PC-3 (cell line): ENCODE measurements at places on chromosomes 1 and 21. TPM values are rescaled to one million over a fixed set of nuclear protein-coding genes. Genes with fewer than 3 reads are reported as not detected.

MROH9 gene
- not detected in 2 replicates for total RNA-seq

GJA8 gene
- not detected in 2 replicates for total RNA-seq

VANGL2 gene
- total RNA-seq: 0.06 and 0.44 TPM in 2 replicates

TMEM240 gene
- total RNA-seq: 0.87 and 2.0 TPM in 2 replicates

S100A2 gene
- 358 and 373 TPM in 2 replicates for total RNA-seq

EFCAB14 gene
- 45.7 and 52.3 TPM in 2 replicates for total RNA-seq

HTR6 gene
- total RNA-seq: not detected in 2 replicates

CYYR1 gene
- not detected in 2 replicates for total RNA-seq

FCRL6 gene
- not detected in 2 replicates for total RNA-seq

PBX1 gene
- total RNA-seq: 8.4 and 9.8 TPM in 2 replicates

TMEM59 gene
- 71.5 and 133 TPM in 2 replicates for total RNA-seq

JAM2 gene
- not detected in 2 replicates for total RNA-seq

F13B gene
- not detected in 2 replicates for total RNA-seq

GRCh38 chr1:92470216-92470615 lies 16.5 kb downstream of the GFI1 start:
- DNase-seq: no peak

DNA sequence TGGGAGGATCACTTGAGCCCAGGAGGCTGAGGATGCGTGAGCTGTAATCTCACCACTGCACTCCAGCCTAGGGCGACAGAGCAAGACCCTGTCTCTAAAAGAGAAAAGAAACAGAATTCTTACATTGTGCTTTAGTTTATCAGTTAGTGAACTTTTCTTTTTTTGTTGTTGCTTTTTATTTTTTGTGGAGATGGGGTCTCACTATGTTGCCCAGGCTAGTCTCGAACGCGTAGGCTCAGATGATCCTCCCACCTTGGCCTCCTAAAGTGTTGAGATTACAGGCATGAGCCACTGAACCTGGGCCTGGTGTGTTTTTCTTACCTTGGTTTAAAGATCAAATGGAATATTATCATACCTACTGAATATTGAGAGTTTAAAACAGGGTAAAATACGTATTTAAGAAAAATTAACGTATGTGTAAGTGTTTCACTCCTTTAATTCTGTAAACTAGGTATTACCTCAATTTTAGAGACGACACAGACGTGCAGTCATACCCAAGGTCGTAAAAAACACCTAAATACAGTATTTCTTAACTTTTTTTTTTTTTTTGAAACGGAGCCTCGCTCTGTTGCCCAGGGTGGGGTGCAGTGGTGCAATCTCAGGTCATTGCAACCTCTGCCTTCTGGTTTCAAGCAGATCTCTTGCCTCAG lies 39.6 kb downstream of the KIF1B start:
- DNase-seq: no peak

DNA sequence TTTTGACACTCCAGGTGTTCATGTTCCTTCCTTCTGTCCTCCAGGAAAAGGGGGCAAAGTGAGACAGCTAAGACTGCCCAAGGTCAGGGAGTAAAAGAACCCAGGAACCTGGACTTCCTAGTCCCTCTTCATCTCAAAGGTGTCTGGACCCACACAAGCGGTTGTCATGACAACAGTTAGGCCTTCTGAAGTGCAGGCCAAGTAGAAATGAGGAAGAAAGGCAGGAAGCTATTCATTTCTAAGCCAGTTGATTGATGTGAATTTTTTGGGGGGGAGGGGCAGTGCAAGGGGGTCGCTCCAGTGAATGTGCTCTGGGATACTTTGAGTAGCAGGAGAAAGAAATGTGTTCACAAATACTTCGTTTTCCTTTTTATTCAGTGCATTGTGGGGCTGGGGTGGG lies 114.3 kb downstream of the NAV1 start:
- no peak for DNase-seq

GRCh38 chr1:15341634-15342407 lies 67.9 kb upstream of the EFHD2 start:
- DNase-seq: peak; percentile 75

DNA sequence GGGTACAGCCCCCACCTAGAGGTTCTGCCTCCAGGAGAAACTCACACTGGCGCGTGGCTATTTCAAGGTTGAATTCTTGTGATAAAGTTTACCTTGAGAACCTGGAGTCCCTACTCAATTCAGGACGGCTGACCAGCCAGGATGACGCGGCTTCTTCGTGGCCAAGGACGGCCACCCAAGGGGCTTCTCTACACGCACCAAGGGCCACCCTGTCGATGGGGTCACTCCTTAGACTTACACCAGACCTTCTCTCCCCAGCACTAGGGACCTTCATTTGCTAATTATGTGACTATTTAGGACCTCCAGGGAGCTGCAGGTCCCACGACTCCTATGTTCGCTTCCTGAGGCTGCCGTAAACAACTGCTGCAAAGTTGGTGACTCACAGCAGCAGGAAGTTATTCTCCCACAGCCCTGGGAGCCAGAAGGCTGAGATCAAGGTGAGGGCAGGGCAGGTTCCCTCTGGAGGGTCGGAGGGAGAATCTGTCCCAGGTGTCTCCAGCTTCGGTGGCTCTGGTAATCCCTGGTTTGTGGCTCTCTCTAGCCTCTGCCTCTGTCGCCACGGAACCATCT lies 135.9 kb downstream of the NPHP4 start:
- peak; percentile 42 for DNase-seq

GRCh38 chr1:224058303-224058702 lies 55.6 kb upstream of the FBXO28 start:
- DNase-seq: peak; percentile 98

DNA sequence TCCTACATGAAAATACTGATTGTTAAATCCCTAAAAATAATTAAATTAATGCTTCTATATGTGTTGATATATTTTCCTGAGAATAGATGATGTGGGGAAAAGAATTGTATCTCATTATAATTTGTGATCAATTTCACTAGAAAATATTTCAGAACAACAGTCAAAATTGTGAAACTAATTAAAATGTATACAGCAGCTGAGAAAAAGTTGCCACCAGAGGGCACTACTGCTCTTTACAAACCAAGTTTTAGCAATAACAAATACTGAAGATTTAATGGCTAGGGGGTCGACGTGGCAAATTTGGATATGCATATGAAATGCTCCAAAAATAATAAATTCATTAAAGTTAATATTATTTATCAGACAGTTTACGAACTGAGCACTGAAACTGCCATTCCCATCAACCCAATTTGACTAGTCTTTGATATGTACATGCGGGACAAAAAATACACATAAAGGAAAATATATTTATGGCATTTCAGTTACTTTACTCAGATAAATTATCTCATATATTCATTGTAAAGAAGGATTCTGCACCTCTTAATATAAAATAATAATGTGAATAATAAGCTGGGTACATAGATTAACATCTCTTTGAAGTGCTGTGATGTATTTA lies 96.3 kb upstream of the TMPRSS15 start:
- peak; percentile 69 for DNase-seq

DNA sequence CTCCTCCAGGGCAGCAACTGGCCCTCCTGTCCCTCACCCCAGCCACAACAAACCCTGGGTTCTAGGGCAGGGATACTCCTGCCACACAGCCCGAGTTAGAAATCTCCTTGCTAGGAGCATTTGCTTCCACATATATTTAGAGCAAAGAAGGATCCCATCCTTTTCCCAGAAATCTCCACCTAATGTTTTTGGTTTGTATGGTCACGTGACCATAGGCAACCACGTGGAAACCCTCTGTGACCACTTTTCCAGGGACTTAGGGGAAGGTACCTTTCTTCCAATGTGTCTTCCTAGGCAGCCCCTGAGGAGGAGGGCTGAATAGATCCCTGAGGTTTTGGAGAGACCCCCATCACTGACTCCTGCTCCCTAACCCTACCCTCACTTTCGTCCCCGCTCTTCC lies 25.5 kb downstream of the VANGL2 start:
- DNase-seq: no peak

GRCh38 chr1:157948312-157949073 lies 45.0 kb upstream of the KIRREL1 start:
- DNase-seq: peak; percentile 62

DNA sequence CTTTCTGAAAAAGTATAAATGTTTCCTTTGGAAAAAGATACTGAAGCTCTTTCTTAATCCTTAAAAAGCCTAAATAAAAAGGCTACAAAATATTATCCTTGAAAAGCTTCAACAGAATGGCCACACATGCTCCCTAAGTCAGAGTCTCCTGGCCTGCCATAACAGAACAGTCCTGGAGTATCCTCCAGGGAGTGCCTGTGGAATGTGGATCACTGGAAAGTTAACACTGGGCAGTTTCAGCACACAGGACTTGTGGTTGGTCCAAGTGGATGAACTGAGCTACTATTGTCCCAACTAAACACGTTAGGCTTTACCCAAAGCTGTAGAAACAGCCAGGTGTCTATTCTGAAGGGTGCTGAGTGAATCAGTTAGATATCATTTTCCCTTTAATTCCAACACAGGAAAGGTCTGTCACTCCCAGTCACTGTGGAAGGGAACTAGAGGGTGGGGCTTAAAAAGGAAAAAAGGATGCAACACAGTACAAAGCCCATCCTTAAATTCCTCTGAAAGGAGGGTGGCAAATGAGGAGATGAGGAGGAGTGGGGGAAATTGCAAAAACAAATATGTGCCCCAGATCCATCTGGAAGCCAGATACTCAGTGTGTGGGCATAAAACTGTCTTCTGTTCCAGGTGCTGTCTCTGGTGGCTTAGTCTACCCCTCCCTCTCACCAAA lies 196.3 kb upstream of the SPAG17 start:
- no peak for DNase-seq

GRCh38 chr1:15005116-15005515 lies 148.4 kb upstream of the TMEM51 start:
- DNase-seq: no peak

GRCh38 chr21:33063907-33064622 lies 5.9 kb upstream of the OLIG1 start:
- no peak for DNase-seq

GRCh38 chr1:76680651-76681050 lies 186.6 kb upstream of the ST6GALNAC5 start:
- DNase-seq: no peak

DNA sequence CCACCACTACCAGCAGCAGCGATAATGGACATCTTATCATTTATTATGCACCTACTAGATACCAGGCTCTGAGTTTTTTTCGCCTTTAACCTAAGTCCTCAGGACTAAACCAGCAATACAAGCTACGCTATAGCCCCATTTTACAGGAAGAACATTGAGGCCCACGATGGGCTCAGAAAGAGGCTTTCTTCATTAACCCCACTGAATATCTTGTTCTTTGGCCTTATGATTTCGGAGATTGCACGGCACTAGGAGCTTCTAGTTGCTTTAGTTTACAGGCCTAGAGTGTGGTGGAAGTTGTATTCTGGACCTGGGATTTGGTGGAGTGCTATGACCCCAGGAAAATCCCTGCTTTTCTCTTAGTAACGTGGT lies 1.5 kb downstream of the SESN2 start:
- no peak for DNase-seq

- peak; percentile 80 for DNase-seq
Observed at GRCh38 chr1:167987174-167987573, 50.3 kb upstream of the MPC2 start.

GRCh38 chr1:77940921-77941570 lies 37.8 kb downstream of the FUBP1 start:
- no peak for DNase-seq

DNA sequence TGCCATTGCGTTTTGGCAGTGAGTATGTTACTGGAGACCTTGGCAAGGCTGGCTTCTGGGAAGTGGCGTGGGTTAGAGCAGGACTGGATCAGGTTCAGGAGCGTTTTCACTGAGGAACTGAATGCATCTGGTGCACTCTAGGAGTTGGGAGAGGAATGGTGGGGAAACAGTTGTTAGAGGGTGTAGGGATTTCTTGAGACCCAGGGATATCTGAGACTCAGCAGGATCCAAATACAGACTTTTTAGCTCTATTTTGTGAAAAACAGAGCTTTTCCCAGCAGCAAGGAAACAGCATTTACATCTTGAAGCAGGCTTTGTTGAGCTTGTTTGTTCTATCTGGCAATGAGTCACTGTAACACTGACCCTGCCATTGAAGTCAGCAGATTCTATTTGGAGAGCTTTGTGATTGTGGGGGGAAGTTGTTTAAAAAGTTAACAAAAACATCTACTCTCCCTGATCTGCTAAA lies 56.9 kb upstream of the NRIP1 start:
- DNase-seq: peak; percentile 62

- no peak for DNase-seq
Observed at GRCh38 chr1:90675161-90675847, 41.8 kb downstream of the BARHL2 start.
